ENCODE measurements at places on chromosomes 3 and 15.

GRCh38 chr3:129281726-129282125, 3.1 kb downstream of the HMCES start:
- no peak for DNase-seq

GRCh38 chr3:14866627-14867026, 47.9 kb downstream of the FGD5 start:
- DNase-seq = no peak

- DNase-seq = peak; percentile 13
These were observed 52.8 kb downstream of the ANXA2 start for GRCh38 chr15:60344987-60345386.

GRCh38 chr3:169394316-169394715, 269.2 kb downstream of the MECOM start:
- DNase-seq = no peak

- DNase-seq = peak; percentile 60
These were observed 65.2 kb downstream of the TPRA1 start for GRCh38 chr3:127525373-127525772.

GRCh38 chr15:81653259-81653658, 279.2 kb upstream of the TMC3 start:
- DNase-seq = no peak

DNA sequence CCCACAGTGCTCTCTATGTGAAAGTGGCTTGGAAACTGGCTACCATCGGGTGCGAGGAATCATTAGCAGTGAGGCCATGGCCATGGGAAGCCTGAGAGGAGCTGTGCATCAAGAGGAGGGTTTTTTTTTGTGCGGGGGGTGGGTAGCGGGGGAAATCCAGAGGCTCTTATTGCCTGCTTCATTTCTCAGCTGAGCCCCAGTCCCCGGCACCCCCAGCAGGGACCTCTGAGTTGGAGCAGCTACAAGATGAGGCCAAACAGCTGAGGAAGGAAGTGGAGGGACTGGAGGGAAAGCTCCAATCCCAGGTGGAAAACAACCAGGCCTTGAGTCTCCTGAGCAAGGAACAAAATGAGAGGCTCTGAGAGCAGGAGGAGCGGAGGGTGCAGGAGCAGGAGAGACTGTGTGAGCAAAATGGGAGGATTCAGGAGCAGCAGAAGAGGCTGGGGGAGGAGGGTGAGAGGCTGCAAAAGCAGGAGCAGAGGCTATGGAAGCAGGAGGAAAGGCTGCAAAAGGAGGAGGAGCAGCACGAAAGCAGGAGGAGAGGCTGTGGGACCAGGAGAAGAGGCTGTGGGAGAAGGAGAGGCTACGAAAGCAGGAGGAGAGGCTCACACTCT, 76.7 kb downstream of the ADAMTS7 start:
- DNase-seq = no peak

DNA sequence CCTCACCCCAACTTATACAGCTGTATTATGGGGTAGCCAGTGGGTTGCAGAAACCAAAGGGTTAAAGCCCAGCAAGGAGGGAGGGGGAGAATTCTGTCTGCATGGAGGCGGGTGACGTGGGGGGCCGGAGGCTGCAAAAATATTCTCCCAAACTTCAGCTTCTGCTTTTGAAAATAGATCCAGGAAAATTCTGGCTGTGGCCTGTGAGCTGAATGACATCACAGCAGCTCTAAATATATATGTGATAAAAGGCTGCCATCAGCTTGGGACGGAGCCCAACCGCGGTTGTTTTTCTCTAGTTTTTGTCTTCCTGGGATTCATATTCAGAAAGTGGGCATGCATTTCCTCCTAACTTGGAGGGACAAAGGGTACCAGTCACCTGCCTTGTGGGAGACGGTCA, 27.6 kb downstream of the MAPKAPK3 start:
- no peak for DNase-seq

DNA sequence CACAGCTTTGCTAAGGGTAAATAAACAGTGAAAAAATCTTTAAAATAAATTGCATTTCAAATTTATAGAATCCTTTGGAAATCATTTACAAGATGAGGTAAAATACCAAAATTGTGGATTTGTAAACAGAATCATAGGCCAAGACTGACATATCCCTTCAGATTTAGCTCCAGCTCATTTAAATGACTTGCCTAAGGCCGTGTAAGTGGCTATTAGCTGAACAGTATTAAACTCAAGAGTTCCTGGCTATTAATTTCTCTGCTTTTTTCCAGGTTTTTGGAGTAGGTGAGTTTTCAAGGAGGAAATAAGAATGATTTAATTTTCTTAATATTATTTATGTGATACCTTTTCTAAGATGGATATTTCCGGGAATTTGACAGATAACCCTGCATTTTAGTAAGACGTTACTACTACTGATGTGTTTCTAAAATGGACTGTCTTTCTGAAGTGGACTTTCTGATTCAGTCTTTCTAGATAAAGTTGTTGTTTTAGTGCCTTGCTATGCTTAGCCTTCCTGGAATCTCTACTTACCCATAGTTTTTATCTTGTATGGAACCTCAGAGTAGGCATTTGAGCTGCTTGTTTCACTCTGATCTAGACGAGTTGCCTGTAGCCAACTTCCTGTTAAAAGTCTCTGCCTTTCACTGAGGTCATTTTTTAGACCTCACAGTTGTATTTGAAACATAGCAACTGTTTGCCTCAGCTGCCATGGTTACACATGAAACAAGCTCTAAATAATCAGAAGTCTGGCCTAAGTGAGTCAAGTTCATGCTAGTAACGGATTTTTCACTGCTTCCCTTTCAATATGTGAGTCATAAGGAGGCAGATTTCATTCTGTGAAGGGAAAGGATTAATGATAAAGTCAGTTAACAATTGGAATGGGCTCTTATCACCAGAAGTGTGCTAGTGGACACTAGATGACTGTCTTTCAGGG, 127.0 kb downstream of the KLHL25 start:
- DNase-seq = peak; percentile 97

GRCh38 chr15:35312344-35312743, 227.2 kb upstream of the NANOGP8 start:
- DNase-seq = no peak

GRCh38 chr15:60006203-60006862, 2.2 kb downstream of the FOXB1 start:
- DNase-seq = no peak

DNA sequence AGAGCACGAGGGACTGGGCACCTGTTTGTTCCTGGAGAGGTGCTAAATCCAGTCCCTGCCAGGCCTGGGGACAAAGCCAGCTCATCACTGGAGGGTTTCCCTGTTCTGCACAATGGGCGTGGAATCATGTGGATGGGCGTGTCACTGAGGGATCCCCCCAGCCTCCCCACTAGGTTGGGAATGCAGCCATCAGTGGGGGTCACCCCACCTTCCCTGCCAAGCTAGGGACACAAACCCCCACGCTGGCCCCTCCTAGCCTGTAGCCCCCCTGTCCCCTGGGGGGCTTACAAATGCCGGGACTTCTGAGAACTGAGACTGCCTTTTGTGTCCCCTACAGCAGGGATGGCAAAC, 61.9 kb downstream of the NSMCE3 start:
- DNase-seq = no peak

GRCh38 chr3:188037965-188038581, 115.9 kb upstream of the LPP start:
- DNase-seq = peak; percentile 66

DNA sequence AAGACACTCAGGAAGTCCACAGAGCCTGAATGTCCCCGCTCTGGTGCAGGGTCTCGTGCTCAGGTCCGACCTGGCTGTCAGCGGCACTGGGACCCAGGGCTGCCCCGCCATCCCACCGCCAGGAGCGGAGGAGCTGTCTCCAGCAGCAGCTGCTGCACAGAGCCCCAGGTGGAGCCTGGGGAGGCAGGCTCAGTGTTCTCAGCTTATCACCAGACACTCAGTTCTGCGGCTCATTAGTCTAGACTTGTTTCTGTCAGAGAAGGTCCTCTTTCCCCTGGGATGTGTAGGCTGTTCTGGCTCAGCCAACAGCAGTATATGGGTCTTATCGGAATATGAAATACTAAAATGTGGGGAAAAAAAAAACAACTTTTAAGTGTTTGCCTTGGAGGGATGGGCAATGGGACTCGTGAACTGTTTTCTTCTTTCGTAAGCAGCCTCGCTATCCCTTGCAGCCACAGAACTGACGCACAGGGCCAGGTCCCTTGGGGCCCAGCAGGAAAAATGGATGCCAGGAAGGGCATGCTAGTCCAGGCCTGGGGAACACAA, 75.9 kb downstream of the KLF13 start:
- DNase-seq = no peak
